ENCODE measurements at places on chromosomes 2 and 18. TPM values are rescaled to one million over a fixed set of nuclear protein-coding genes. Genes with fewer than 3 reads are reported as not detected.

Gene PTH2R
- total RNA-seq: 0.99 TPM

Gene CD8B2
- 0.28 TPM for total RNA-seq

Gene CYTIP
- 5.9 TPM for total RNA-seq

Gene CAPG
- 41.3 TPM for total RNA-seq

Gene NETO1
- 10.0 TPM for total RNA-seq

DNA sequence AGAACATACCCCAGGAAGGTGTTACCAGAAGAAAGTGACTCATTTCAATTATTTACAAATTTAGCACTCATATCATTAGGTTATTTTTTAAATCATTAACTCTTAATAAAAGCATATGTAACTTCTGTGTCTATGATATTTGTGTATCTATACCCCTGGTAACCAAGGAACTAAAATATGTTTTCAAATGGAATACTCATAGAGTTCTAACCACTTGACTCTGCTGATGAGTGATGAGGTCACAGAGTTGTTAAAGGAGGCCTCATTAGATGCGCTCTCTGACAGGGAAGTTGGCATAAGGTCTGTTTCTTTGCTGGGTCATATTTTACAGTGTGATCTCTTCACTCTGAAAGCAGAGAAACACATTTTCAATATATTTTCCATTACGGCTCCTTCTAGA, 73.4 kb downstream of the CCDC150 start:
- no peaks in the 10 kb centered on the region for H3K4me1 ChIP-seq
- no peaks in the 10 kb centered on the region for H3K27me3 ChIP-seq
- no peak overlapping the region for H3K4me3 ChIP-seq
- DNase-seq: no peak
- no peak overlapping the region for H3K27ac ChIP-seq

- peaks cover 25% of the 10 kb centered on the region for H3K4me1 ChIP-seq
- H3K4me3 ChIP-seq: no peak overlapping the region
- H3K27me3 ChIP-seq: peaks cover 6% of the 10 kb centered on the region
These were observed 2.7 kb downstream of the SDC1 start for GRCh38 chr2:20222014-20222768.
